SIG-M5 (cell line): ENCODE measurements at places on chromosomes 2 and 18.

GRCh38 chr2:218166791-218167190, at the start of gene CXCR1:
TSS of gene CXCR1 (minus strand) at chr2:218166962. CDS start at chr2:218165211, 1,751 bp downstream.
- no peak for DNase-seq

- DNase-seq: no peak
Measured at GRCh38 chr2:77018219-77018618, 504.0 kb downstream of the LRRTM4 start.

GRCh38 chr18:63346480-63347183, 20.4 kb downstream of the KDSR start:
- no peak for DNase-seq

DNA sequence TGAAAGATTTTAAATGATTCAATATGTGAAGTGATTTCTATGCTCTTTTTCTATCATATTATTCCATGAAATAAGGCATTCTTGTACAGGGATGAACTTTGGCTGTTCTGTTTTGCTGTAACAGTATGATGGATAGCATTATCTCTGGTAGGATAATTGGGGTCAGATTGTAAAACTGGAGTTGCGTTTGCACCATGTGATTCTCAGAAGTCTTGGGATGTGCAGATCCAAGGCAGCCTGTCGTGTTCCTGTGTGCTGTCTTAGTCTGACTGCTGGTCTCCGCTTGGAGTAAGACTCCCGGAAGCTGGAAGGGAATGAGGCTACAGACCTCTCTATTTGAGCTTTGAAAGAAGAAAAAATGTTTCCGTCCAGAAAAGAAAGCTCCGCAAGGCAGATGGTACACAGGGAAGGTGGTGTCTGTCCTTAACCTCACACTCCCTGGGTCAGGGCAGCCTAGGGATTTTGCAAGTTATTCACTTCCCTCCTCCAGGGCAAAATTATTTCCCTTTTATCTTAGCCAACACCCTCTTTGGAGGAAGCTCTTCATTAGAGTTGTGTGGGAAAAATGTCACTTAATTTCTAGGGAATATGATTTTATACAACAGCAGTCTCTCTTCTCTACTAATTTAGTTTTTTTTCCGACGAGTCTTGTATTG, 250.6 kb downstream of the PTPRM start:
- no peak for DNase-seq

GRCh38 chr2:46286715-46287114, 10.5 kb upstream of the EPAS1 start:
- DNase-seq: no peak

DNA sequence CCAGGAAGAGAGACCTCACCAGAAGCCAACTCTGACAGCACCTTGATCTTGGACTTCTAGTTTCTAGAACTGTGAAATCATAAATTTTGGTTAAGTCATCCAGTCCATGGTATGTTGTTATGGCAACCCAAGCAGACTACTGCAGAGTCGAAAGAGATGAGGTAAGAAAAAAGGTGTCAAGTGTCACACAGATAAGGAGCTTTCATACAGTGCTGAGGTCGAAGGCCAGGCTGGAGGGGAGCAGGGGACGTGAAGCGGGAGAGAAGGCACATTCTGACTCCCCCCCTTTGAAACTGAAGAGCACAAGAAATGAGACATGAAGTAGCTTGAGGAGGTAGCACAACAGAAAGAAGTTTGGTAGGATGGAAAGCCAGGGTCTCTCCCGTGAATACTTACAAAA, 110.4 kb downstream of the ALK start:
- no peak for DNase-seq

DNA sequence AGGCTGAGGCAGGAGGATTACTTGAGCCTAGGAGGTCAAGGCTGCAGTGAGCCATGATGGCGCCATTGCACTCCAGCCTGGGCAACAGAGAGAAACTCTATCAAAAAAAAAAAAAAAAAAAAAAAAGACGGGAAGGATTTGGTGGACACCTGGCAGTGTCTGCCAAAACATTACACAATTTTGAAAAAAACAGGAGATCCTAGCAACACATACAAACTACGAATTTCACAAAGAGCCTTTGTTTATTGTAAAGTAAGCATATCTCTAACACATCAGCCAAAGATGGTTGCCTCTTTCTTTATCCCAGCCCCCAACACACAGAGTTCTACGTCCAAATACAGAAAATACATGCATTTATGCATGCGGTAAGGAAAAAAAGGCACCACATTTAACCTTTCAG, 7.6 kb downstream of the GPR45 start:
- no peak for DNase-seq

DNA sequence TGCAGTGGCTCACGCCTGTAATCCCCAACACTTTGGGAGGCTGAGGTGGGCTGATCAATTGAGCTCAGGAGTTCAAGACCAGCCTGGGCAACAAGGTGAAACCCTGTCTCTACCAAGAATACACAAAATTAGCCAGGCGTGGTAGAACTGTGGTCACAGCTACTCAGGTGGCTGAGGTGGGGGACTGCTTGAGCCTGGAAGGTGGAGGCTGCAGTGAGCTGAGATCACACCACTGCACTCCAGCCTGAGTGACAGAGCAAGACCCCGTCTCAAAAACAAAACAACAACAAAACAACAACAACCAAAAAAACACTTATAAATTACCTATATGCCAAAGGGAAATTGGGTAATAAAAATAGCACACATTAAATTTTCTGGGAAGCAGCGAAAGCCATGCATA, 141.6 kb downstream of the HDAC4 start:
- DNase-seq: no peak

DNA sequence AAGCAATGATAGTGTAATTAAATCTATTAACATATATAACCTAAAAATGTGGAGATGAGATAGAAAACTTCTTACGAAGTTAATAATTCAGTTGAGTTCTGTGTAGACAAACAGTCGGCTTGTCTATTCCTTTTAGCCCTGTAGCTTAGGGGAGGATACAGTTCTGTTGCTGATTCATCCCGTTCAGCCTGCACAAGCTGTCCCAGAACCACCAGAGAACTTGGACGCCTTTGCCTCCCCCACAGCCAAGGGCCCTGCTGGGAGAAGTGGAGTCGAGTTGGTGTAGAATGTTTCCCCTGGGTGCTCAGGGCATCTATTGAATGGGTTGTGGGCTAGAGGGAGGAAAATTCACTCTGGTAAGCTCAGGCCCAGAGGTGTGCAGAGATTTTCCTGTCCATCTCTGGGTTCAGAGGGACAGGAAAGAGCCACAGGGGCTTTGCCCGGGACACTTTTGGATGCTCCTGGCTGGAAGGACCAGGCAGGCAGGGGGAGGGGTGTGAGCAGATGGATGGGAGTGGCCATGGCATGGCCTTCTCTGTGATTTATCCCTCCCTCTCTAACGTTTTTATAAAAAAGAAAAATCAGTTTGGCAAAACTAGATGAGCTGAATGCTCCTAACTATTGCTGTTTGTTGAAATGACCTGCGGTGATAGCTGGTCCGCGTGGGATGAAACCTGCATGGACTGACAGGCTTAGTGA, 42.8 kb upstream of the GALR1 start:
- DNase-seq: no peak

DNA sequence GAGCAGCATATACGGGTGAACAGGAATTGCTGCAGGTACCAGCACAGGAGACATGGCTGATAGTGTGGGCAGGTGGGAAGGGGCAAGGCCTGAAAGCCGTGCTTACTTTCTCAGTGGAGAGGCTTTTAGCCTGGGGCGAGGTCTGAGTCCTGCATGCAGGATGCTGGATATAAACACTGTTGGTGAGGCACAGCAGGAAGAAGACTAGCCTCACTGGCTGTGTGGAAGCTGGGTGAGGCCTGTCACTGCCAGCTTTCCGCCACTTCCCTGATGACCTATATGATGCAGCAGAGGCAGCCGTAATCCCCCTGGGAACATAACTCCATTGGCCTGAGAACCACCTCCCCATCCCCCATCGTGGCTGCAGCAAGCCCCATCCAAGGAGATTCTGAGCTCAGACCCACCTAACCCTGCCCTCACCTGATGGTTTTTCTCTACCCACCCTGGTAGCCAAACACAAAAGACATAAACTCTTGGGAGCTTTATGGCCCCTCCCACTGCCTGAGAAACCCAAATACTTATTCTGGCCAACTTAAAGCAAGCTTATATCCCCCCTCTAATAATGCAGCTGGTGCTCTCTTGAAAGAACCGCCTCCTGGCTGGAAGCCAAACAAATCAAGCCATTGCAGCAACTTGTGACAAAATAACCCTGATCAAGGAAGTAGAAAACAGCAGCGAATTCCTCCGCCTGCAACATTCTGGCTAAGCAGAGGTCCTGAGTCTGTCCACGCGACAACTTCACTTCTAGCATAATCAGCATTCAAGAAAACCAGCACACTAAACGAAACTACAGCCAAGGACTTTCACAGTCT, 54.6 kb upstream of the DSC1 start:
- no peak for DNase-seq

DNA sequence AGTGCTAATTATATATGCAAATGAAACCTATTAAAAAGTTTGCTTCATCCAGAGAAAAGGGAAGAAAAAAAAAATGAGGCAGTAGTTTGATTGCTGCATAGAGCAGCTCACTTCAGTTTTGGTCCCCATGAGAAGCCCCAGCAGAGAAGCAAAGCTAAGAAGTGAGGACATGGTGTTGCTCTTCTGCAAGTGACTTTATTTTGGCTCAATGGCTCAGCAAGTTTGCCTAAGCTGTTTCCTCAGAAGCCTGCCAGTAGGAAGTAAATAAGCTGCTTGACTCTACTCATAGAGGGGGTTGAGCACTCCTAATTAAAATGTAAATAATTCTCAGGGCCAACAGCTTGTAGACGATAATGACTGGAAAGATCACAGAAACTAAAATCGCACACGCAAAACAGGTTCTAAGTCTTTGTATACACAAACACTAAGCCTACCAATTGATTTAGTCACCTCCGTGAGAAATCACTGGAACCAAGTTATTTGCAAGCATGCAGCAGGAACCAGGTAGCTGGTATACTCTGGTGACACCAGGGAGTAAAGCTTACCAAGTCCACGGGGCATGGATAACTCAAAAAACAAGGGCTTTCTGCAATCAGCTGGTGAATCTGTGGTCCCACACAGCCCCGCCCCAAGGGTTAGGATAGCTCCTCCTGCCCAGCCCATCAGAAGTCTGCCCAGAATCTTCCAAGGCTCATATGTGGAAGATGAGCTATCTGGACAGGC, 39.7 kb upstream of the NABP1 start:
- no peak for DNase-seq

GRCh38 chr2:47193607-47194006, 38.5 kb upstream of the STPG4 start:
- DNase-seq: no peak

GRCh38 chr2:54979321-54980044, 70.8 kb downstream of the RTN4 start:
- DNase-seq: no peak

GRCh38 chr2:67522148-67522547, 125.0 kb downstream of the ETAA1 start:
- no peak for DNase-seq
